Stimulated activated CD8-positive, alpha-beta memory T cell treated with anti-CD3 and anti-CD28 coated beads, Interleukin-2, amount 100 ng/mL, for 48 hours (primary cell): ENCODE measurements at places on chromosomes 2 and 18.

DNA sequence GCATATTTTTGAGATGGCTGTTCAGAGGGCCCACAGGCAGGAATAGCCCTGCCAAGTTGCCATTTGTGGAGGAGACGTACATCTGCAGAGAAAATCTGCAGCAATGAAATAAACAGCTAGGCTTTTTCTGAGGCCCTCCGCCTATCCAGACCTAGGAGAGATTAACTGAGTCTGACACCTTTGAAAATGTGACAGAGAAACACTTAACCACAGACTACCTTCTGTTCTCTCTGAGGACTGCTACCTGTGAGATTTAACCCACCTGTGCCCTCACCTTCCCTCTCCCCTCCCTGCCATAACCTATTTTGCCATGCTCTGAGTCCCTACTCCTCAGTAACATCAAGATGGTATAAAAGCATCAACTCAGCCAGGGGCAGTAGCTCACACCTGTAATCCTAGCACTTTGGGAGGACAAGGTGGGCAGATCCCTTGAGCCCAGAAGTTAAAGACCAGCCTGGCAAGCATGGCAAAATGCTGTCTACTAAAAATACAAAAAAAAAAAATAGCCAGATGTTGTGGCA is 160.3 kb downstream of the TGIF1 start:
- DNase-seq, result no peak

- no peak for DNase-seq
These were observed 902 bp downstream of the SS18 start for GRCh38 chr18:26089293-26090129.

GRCh38 chr2:95346738-95347671 is 49.9 kb downstream of the KCNIP3 start:
- DNase-seq, result no peak

DNA sequence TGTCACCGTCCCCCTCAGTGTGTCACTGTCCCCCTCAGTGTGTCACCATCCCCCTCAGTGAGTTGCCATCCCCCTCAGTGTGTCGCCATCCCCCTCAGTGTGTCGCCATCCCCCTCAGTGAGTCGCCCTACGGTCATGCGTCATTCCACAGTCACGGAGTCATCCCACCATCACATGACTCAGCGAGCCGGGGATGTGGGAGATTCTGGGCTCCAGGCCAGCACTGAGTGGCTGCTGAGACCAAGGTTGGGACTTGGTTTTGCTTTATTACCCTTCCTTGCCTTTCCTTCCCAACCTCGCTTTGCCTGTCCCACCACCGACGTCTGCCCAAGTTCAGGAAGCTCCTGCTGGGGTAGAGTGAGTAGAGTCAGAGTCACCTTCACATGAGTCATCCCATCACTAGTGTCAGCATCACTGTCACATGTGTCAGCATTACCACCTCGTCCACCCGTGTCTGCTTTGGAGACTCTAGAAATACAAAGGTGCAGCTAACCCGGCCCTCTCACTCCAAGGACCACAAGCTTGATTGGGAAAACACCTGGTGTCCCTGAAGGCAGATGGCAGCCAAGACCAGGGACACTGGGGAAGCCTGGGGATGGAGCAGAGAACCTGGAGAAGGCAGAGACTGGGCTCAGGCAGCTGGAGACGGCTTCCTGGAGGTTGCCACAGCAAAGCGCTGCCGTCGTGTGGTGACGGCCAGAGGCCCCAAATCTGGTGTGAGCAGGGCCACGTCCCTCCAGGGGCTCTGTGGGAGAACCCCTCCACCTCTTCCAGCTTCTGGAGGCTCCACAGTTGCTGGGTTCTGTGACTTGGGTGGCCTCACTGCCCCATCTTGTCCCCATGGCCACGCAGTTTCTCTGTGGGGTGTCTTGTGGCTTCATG is 485.2 kb upstream of the SALL3 start:
- no peak for DNase-seq

- no peak for DNase-seq
These were observed 167.9 kb upstream of the SLC39A10 start for GRCh38 chr2:195489101-195489500.

DNA sequence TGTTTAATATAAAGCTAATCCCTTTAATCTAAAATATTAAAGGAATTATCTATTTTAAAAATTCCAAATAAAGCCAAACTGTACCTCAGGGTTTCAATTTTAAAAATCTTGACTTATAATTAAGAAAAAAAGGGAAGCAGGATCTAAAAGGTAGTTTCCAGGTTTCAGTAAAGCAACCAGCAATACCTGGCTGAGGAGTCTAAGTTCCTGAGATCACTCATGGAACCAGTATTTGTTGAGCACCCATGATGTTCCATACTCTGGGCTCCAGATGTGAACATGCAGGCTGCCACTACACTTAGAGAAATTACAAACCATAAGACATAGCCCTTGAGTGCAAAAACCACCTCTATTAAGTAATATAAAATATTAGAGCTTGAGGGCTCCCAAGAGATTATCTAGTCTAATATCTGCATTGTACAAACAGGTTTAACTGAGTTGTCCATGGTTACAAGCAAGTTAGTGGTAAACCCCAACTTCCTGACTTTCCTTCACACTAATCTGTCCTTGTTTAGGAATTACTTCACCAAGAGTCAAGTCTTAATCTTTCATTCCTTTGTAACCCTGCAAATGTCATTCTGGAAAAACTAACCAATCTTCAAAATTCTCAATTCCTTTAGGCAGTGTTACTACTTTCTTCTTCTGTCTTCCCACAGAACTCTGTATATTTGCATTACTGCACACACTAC is 49.2 kb downstream of the CLASP1 start:
- no peak for DNase-seq

- DNase-seq, result no peak
These were observed 88.4 kb downstream of the CTIF start for GRCh38 chr18:48627216-48627615.

DNA sequence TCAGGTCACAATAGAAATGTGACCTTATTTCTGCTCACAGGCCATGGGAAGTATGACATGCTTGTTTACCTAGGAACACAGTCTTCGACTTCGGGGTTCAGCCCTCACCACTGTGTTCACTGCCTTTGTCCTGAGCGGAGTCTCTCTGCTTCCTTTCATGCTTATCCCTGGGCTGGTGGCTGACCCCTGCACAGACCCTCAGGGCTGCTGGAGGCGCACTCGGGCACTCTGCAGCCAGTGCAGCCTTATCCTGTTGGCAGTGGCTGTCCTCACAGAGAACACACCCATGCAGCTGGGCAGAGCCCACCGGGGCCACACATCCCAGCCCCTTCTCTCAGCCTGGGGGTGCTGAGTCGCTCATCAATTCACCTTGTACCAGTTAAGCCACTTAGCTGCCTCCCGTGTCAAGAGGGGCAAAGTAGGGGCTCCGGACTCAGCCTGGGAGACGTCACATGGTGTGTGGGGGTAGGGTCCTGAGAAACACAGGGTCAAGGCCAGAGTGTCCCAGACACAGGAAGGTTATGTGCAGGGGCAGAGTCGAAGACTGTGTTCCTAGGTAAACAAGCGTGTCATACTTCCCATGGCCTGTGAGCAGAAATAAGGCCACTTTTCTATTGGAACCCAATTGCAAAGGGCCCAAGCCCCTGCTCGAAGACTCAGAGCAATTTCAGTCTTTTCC is 107.5 kb downstream of the FAM210A start:
- DNase-seq, result no peak

- DNase-seq, result no peak
These were observed 277.9 kb upstream of the THSD7B start for GRCh38 chr2:136487421-136487820.

DNA sequence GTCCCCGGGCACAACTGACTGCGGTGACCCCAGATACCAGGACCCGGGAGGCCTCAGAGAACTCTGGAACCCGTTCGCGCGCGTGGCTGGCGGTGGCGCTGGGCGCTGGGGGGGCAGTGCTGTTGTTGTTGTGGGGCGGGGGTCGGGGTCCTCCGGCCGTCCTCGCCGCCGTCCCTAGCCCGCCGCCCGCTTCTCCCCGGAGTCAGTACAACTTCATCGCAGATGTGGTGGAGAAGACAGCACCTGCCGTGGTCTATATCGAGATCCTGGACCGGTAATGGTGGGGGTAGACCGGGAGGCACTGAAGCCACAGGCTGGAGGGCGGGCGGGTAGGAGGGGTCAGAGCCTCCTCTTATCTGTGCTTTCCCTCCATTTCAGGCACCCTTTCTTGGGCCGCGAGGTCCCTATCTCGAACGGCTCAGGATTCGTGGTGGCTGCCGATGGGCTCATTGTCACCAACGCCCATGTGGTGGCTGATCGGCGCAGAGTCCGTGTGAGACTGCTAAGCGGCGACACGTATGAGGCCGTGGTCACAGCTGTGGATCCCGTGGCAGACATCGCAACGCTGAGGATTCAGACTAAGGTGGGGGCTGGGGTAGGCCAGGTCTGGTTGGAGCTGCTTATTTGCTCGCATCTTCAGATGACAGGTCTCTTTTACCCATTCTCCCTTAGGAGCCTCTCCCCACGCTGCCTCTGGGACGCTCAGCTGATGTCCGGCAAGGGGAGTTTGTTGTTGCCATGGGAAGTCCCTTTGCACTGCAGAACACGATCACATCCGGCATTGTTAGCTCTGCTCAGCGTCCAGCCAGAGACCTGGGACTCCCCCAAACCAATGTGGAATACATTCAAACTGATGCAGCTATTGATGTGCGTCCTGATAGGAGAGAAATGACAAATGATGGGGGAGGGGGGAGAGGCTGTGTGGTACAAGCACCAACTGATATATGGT is 780 bp downstream of the HTRA2 start:
- DNase-seq, result no peak

DNA sequence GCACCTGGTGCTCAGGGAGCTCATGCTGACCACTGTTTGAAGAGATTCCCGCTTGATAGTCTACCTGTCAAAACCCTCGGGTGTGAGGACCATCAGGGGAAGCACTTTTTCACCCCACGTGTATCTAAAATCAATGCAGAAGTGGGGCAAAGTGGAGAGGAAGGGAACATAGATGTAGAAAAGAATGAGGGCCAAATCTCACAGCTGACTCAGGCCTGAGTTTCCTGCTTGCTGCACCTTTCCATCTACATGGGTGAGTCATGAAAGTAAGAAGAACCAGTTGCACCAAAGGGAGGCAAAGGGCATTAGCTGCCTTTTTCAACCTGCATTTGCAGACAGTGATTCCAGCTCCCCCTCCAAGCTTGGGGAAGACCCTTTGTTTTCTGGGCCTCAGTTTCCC is 100.2 kb upstream of the MYCN start:
- no peak for DNase-seq

GRCh38 chr2:13193900-13194299 is 477.2 kb downstream of the TRIB2 start:
- DNase-seq, result no peak

DNA sequence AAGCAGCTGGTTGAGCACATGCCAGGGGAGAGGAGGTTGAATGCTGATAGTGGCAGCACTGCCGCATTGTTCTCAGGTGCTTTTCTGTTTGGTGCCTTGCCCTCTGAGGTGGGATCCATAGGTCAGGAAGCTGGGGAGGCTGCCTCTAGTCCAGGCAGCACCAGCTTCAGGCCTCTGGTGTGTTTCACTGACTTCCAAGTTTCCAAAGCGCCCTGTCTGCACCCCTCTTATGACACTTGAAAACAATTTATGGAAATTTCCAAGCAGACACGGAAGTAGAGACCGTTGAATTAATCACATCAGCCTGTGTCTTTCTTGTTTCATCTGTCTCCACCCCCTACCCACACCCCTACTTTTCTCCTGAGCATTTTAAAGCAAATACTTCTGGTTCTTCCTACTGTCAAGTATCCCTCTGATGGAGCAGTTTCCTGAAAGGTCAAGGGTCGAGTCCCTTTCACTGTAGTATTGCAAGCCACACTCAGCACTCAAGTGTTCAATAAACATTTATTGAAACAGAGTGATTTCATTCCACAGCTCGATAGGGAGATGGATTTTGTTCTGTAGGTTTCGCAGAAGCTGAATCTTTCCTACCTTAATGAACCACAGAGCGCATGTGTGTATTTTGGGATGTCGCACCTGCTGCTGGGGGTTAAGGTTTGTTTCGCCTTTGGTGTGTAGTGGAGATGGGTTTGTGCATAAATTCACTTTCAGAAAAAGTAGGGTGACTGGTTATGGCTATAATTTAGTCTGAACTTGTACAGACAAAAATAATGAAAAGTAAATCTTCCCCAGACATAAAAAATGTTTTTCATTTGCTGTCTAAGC is 21.4 kb downstream of the DGKD start:
- no peak for DNase-seq

GRCh38 chr2:3641841-3642421 is 16.1 kb upstream of the ALLC start:
- no peak for DNase-seq

- DNase-seq, result no peak
These were observed 27.7 kb upstream of the TRAPPC8 start for GRCh38 chr18:31970617-31971016.

DNA sequence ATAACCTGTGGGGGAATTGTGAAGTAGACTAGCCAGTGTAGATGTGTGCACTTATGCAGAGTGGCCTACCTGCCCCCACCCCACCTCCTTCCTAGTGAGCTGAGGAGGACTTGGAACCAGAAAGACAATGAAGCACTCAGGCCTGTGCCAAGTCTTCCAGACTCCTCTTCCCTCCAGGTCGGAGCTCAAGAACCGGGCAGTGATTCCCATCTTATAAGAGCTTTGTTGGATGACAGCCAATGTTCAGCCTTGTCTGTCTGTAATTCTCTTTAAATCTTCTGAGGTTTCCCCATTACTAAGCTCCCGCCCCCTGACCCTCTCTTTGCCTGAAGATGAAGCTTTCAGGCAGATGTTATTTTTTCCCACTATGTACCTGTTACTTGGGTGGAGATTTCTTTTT is 121.0 kb downstream of the SMAD2 start:
- DNase-seq, result no peak

DNA sequence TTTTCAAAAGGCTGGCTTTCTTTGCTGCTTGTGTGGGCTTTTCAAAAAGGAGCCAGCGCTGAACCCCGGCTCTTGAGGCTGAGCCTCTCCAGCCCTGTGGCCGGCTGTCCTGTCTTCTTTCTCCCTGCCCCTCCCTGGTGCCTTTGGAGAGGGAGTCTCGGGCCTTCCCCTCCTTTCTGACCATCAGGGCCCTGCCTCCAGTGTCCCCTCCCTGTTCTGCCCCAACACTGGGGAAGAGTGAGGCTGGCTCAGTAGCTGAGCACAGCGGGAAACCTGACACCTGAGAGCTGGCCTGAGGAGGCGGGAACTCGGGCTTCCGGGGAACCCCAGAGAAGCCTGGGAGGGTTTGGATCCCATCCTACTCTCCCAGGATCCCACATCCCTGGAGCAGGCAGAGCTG is 232.1 kb downstream of the LOXHD1 start:
- no peak for DNase-seq

- no peak for DNase-seq
These were observed 78.7 kb downstream of the MYOM1 start for GRCh38 chr18:3140986-3141639.
